Liver (tissue), 10 donors: ENCODE measurements at places on chromosomes 13 and 19.

DNA sequence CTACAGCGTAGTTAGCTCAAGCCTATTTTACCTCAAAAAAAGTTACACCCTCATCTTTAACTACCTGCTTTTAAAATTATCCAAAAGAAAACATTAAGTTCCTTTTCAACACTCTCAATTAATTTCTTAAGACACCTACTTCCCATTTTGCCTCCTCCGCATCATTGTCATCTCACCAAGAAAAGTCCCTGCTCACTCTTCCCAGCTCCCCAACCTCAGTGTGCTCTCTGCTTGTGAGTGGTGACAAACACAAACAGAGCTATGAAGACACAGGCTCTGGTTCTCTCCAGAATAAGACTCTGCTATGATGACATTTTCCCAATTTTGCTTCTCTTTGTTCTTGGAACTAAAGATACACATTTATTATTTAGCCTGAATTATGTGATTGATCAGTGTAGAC lies 385.1 kb upstream of the HTR2A start:
- no peak for DNase-seq

- DNase-seq: no peak
Measured at GRCh38 chr13:39765801-39766463, 110.5 kb downstream of the COG6 start.

DNA sequence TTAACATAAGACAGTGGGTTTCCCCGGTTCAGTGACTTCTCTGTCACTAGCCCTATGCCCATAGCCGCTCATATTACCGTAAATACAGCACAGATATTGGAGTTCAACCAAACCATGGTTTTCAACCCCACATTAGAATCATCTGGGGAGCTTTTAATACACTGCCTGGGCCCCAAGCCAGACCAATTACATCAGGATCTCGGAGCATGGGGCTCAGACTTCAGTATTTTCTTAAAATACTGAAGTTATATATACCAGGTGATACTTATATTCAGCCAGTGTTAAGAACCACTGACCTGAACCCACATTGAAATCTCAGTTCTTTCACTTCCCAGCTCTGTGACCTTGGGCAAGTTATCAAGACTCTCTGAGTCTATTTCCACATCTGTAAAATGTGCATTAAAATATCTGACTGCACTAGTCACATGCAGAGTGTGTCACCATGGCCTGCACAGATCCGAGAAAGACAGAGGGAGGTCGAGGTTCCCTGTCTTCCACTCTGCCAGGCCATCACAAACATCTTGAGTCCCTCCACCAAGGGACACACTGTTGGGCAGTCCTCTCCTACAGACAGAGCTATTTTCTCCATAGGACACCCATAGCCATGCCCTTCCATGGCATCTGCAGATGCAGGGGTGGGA lies 32.2 kb upstream of the IPO5 start:
- no peak for DNase-seq

- DNase-seq: no peak
Measured at GRCh38 chr19:5228932-5229777, 111.5 kb downstream of the PTPRS start.

- DNase-seq: no peak
Measured at GRCh38 chr13:46006688-46007452, 45.7 kb downstream of the ZC3H13 start.

GRCh38 chr13:91196958-91197357 lies 150.5 kb upstream of the MIR17HG start:
- no peak for DNase-seq

DNA sequence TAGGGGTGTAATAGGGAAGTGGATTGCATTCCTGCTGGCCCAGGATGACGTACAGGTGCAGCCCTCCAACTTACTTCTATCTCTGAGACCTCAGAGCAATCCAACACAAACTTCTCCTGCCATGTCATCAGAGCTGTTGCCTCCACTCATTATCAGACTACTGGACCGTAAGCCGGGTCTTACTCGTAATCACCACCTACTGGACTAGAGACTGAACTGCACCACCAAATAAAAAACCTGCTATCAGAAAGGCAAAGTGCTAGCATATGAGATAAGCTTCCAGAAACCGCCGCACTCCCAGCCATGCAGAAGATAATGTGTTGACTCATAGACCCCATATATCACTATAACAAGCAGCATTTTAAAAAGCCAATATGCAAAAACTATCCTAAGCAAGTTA lies 102.0 kb downstream of the SLITRK1 start:
- DNase-seq: no peak

- peak; percentile 79 for DNase-seq
Measured at GRCh38 chr19:15402411-15403150, 16.2 kb downstream of the AKAP8L start.

- DNase-seq: no peak
Measured at GRCh38 chr13:25136880-25137787, 35.0 kb downstream of the AMER2 start.

DNA sequence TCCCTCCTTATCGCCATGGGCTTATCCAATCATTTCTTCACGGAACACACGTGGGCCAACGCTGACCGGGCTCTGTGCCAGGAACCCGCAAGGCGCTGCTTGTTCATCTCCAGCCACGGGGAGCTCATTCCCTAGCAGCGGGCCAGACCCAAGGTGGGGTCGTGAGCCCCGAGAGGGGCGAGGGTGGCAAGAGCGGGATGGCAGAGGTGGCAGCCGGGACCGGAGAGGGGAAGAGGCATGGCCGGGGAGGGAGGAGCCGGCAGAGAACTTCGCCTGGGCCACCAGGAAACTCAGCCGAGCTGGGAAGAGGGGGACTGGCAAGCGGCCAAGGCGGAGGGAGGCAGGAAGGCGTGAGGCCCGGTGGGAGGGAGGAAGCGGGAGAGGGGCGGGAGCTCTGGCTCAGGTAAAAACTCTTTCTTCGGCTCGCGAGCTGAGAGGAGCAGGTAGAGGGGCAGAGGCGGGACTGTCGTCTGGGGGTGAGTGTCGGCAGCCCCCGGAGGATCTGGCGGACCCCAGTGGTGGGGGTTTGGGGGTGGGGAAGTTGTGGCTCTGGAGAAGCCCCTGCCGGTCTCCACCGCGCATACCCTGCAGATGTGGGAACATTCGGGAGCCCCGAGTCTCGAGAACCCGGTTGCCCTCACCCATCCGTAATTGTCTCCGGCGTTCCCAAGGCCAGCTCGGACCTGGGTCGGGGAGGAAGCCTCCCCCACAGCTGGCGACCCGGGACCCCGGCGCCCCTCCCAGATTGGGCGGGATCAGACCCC lies at the start of gene B3GNT3:
Gene B3GNT3 (plus strand): TSS at position 408 of the 764 bp plus-strand sequence. CDS start 12,670 bp downstream, outside the sequence.
- no peak for DNase-seq

DNA sequence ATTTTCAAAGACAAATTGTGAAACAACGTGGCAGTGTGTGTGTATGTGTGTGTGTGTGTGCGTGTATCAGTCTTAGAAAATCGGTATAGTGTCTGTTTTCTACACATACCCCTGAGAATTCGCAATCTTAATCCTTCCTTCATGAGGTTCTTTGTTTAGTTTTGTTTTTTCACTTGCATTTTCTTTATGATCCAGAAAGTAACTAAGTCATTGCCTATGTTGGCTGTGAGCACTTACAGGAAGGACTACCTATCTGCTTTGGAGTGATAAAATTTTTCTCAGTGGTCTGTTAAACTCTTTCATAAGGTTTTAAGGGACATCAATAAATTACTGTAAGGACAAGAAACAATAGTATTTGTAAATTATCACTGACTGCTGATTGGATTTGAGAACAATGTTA lies 1587.1 kb downstream of the PCDH9 start:
- DNase-seq: no peak

- no peak for DNase-seq
Measured at GRCh38 chr13:76635232-76636230, 250.7 kb downstream of the KCTD12 start.

DNA sequence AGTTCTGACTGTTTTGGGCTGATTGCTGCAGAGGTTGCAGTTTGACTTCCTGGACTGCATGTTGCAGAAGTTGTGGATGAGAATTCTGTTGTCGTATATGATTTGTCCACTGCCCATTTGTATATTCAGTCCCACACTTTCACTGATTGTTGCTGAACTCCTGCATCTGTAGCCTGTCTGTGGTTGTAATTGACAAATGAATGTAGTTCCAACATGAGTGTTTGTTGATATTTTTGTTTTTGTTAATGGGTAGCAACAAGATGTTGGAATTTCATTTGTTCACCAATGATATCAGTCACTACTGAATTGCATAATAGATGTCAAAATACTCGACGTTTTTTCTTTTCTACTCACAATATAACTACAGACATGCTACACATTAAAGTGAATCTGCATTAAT lies 533.9 kb downstream of the DCT start:
- no peak for DNase-seq

DNA sequence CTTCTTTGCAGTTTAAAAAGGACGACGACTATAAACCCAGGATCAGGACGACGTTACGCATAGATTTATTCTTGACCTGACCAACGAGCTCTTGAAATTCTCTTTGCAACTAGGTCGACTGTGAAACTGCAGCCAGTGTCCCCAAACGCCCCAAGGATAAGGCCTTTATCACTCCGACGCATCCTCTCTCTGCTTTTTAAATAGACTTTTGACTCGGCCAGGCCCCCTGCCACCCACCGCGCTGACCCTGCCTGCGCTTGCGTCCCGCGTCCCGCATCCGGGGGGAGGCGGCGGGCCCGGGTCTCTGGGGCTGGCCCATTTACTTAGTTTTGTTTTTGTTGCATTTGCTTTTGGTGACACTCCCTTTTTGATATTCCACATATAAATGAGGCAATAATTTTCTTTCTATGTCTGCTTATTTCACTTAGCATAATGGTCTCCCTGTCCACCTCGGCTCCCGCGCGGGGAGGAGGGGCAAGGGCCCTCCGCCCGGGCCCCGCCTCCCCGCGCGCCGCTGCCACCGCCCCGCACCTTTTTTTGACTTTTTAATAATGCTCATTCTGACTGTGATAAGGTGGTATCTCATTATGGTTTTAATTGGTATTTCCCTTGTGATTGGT lies 17.4 kb downstream of the RB1 start:
- no peak for DNase-seq

DNA sequence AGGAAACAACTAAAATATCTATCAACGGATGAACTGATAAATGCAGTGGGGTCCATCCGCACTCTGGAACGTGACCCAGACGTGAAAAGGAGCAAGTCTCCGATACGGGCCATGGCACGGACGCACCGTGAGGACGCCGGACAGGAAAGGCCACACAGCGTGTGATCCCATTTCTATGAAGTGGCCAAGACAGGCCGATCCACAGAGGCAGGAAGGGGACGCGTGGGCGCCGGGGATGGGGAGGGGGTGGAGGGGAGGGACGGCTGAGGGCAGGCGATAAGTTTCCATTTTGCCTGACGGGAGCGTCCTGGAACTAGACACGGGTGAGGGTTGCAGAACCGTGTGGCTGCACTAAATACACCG lies 13.8 kb downstream of the SHC2 start:
- no peak for DNase-seq

DNA sequence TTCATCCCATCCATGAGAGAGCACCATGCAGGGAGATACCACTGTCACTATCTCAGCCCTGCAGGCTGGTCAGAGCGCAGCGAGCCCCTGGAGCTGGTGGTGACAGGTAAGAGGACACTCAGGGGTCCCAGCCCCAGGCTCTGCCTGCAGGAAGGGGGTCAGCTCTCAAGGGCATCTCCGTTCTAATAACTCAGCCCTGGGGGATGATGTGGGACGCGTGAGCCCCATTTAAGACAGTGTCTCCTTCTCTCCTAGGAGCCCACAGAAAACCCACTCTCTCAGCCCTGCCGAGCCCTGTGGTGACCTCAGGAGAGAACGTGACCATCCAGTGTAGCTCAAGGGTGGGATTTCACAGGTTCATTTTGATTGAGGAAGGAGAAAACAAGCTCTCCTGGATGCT lies 15.5 kb upstream of the KIR3DL3 start:
- no peak for DNase-seq

GRCh38 chr13:37187621-37188020 lies 82.2 kb upstream of the CSNK1A1L start:
- DNase-seq: no peak

GRCh38 chr19:16295057-16295456 lies 29.6 kb upstream of the KLF2 start:
- DNase-seq: no peak

DNA sequence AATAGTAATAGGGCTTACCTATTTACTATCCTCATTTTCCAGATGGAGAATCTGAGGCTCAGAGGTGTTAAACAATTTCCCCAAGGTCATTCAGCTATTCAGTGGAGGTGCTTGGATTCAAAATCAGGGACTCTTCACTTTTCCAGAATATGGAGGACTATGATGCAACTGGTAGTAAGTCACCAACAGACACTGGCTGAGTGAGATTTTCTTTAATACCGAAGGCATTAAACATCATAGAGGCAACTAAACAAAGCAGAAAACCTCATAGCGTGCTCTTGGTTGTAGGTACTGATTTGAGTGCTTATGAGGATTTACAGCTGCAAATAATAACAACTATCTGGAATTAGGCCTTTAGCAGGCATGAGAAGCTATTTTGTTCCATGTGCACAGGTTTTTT lies 134.4 kb downstream of the DLEU7 start:
- DNase-seq: no peak

DNA sequence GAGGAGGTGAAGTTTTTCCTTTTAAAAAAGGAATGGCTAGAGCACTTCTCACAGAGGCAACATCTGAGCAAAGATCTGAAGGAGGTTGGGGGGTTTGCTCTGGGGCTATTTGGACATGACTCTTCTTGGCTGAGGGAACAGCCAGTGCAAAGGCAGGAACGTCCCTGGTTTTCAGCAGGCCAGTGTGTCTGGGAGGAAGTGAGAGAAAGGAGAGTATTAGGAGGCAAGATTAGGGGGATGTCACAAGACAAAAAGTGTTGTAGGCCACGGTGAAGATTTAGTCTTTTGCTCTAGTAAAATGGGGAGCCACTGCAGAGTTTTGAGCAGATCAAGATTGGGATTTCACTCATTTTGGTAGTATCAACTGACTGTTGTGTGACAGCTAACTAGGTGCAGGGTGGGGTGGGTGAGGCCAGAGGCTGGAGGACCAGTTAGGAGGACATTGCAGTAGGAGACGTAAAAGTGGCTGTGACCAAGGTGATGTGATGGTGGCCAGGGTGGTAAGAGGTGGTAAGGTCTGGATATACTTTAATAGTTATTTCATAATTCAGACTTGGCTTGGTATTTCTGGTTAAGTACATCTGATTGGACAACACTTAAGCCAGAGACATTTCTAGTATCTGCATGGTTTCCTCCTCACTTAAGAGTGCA lies 40.6 kb downstream of the WDFY2 start:
- DNase-seq: no peak

DNA sequence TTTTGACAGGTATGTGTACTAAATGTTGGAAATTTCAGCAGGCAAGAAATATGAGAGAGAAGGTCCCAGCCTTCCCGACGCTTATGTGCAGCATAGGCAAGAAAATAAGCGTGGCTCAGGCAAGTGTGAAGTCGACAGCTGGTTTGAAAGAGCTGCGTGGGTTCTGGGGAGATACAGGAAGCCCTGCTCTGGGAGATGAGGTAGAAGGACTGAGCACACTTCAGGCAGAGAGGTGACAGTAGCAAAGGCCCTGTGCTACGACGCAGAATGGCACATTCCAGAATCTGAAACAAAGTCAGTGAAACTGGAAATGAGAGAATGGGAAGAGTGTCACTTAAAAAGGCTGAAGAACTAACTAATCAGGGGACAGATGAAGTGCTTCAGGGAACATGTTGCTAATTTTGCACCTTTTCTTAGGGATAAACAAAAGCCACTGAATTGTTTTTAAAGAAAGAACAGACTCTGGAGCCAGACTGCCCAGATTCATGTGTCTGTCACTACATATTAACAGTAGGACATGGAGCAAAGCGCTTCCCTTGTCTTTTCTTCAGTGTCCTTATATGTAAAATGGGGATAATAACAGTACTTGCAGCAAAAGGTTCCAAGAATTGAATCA lies 160.1 kb downstream of the SPRY2 start:
- no peak for DNase-seq
